GM10248 (cell line): ENCODE measurements at places on chromosomes 7 and 10.

DNA sequence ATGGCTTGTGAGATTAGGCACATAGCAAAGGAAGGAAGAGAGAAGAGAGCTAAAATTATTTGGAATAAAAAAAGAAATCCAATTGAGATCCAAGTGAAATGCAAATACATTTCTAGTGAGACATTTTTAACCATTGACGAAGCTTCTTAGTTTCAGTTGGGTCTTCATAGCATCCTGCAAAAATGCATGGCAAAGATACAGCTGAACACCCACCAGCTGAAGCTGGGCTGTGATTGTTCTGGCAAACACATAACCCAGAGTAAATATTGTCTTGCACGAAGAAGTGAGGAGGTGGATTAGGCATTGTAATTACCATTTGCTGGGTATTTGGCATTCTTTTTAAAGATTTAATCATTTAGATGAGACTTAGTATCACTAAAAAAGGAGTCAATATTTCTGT, 409.4 kb downstream of the GRM8 start:
- no peak for DNase-seq

- DNase-seq: peak; percentile 26
Measured at GRCh38 chr10:93813507-93814465, 56.0 kb downstream of the LGI1 start.

DNA sequence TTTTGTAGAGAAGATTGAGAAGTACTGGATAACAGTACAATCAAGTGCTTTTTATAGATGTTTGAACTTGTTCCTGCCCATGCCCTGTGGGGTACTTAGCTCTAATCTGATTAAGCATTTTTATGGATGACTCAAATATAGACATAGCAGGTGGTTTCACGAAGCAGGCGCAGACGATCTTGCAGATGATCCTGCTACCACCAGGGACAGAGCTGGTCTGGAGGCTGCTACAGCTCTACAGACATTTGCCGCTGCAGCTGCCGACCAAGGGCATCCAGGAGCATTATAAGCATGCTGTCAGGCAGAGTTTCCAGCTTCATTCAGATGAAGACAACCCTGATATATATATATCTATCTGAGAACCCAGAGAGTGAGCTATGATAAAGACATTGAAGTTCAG, 650.4 kb downstream of the NXPH1 start:
- no peak for DNase-seq

GRCh38 chr7:130377178-130377577, 3.1 kb upstream of the CPA1 start:
- DNase-seq: no peak

DNA sequence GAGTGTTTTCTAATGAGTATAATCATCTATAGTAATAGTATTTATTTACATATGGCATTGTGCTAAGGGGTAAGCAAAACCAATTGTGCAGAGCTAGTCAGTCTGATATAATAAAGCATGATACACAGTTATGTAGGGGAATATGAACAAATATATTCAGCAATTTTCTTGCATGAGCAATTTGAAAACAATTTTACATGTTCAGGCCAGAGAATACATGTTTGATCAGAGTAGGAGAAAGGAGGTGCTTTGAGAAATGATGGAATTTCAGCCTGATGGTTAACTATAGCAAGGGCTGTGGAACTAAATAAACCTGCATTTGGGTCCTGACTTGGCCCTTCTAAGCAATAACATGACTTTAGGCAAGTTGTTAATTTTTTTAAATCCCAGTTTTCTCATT, 214.5 kb downstream of the TWIST1 start:
- DNase-seq: no peak

DNA sequence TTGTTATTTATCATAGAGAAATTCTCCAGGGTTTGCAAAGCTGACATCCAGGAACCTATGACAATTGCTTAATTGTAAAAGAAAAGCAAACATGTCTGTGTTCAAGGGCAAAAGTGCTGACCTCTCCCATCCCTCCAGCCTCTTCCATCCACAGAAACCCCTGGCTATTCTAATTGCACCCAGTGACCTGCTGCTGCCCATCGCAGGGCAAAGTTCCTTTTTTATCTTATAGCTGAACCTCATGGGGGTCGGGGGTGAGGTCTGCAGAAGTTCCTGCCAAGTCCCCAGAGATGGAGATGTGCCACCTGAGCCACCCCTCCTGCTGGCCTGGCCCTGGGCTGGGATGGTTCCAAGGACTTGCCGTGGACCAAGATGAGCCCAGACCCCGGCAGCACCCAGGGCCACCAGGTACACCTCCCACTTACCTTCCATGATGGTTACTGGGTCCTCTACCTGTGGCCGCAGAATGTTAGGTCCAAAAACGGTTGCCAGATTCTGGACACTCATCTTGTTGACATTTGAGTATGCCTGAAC, 146.5 kb downstream of the MAPK8 start:
- DNase-seq: no peak

DNA sequence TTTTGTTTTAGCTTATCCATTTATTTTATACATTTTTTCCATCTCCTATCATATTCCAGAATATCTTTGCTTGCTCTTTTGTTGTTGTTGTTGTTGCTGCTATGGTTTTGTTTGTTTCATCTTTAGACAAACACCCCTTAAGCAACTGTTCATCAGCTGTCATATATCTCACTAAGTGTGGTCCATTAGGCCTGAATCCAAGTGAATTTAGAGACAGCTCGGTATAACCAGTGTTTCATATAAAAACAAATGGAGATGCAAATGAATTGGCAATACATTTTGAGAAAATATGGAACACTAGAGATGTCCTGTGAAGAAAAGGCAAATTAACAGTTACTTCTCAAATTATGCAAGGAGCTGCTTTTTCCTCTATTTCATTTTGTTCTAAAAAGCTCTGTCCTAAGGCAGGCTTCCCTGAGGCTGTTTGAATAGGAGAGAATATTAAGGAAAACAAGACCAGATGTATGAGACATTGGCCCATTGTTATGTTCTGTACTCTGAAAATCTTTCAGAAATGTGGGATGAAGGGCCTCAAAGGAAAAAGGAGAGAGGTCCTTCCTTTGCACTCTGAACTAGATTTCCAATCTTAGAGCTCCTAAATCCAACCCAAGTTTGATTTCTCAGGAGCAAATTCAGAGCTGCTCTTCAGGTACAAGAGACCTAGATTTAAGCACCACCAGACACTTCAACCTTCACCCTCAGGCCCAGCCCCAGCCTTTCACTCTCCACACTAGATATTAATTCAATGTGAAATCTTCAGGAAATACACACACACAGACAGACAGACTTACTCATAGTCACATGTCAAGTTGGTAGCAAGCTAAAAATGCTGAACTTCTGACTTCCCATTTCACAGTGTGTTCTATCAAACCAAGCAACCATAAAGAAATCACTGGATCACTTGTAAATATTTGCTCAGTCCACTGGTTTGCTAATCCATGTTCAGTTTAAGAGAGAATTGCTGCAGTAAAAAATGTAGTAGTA, 5.4 kb downstream of the TFEC start:
- no peak for DNase-seq
